ENCODE measurements at places on chromosomes 11 and 22. TPM values are rescaled to one million over a fixed set of nuclear protein-coding genes. Genes with fewer than 3 reads are reported as not detected.

The RASSF10 gene
- not detected for total RNA-seq

The UPK2 gene
- not detected for total RNA-seq

The HIRA gene
- total RNA-seq: 36.2 TPM

The MIAT gene
- total RNA-seq: 0.53 TPM

The IGSF22 gene
- total RNA-seq: not detected

The KRTAP5-11 gene
- total RNA-seq: not detected

The HTR3A gene
- not detected for total RNA-seq

The LRRC56 gene
- total RNA-seq: not detected

The GPR83 gene
- total RNA-seq: not detected

The APOL2 gene
- 34.3 TPM for total RNA-seq

DNA sequence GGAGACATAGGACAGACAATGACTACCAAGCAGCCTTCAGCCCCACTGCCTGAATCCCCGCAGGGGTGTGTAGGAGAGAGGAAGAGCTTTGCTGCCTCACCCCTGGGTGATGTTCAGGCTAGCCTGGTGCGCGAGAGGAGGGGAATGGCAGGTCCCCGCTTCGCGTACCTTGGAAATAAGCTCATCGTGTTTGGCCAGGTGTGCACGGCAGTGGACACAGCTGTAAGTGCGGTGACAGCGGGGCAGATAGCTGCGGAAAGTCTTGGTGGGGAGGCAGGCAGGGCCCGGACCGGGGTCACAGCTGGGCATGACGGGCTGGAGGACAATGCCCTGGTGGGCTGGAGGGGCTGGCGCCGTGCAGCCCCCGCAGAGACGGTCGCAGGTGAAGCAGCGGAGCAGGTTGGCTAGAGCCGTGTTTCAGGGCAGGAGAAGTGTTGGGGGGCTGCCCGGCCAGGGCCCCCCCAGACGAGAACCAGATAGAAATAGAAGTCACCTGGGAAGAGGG is 2.9 kb downstream of the YPEL4 start:
- no peak overlapping the region for H3K27ac ChIP-seq
- no peak overlapping the region for H3K4me3 ChIP-seq
- no peaks in the 10 kb centered on the region for H3K36me3 ChIP-seq
- no peak for DNase-seq
- peaks cover 43% of the 10 kb centered on the region for H3K4me1 ChIP-seq

DNA sequence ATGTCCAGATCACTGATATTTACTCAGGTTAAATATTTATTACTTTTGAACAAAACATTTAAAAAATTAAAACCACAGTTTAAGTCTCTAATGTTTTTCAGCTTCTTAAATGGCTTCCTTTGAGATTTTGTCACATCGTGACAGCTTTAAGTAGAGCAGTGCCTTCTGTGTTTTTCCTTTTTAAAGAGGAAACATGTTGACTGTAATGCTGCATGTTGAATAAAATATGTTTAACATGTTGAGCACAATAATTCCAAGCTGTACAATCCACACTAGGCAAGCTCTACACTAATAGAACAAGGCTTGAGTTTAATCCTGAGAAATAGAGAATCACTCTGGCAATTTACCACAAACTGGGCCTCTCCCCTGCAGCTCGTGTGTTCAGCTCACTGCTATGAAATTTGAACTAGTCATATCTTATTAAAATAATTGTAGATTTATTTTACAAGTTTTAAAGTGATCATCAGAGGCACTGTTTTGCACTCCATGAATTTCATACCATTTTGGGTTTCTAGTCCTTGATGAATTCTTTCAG is 368.3 kb downstream of the SOX6 start:
- H3K4me1 ChIP-seq: no peaks in the 10 kb centered on the region
- H3K36me3 ChIP-seq: no peaks in the 10 kb centered on the region
- H3K4me3 ChIP-seq: no peak overlapping the region

DNA sequence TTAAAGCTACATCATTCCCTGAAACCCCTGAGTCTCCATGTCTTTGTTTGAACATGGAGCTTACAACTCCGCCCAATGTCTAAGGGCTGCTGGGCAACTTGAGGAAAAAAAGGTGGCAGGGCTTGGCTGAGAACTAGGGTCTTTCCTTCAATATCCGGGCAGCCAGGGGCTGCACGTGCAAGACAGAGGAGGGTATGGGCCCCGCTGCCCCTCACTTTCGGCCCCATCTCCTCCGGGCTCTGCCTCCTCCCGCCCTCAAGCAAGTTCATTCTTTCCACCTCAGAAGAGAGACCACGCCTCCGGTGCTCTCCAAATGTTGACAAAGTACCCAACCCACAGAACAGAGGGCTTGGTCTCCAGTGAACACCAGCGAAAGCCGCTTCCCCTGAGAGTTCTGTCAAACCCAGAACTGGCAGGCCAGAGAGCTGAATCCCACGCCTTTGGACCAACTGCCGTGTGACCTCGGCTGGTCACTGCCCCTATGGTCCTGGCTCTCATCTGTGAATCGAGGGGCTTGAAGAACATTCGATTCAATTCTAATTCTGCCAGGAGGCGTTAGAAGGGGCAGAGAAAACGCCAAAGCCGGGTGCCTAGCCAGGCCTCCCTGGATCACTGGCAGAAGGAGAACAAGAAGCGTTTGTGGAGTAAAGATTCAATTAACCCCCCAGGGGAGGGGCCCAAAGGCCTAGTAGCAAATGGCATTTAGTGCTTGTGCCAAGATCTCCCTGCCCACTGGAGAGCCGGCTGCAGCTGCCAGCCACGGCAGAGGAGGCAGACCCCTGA is 7.3 kb downstream of the PDGFB start:
- no peaks in the 10 kb centered on the region for H3K36me3 ChIP-seq
- no peak for DNase-seq
- H3K27me3 ChIP-seq: no peaks in the 10 kb centered on the region
- H3K27ac ChIP-seq: no peak overlapping the region
- peaks cover 11% of the 10 kb centered on the region for H3K4me1 ChIP-seq

DNA sequence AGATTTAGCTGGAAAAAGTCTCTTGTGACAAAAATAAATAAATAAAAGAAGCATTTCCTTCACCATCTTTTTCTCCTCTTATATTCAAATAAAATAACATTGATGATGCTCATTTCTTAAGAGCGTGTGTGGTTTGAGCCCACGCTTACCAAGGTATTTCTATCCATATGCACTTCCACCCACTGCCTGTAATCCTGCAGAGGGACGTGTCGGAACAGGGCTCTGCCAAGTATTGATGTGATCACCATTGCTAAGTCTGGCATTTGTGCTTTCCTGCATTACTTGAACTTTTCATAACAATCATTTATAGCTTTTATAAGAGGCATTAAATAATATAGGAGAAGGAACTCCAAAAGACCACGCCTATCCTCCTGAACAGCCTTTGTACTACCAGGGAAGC is 107.6 kb downstream of the SHANK2 start:
- no peak overlapping the region for H3K27ac ChIP-seq
- peaks cover 2% of the 10 kb centered on the region for H3K4me1 ChIP-seq
- H3K27me3 ChIP-seq: no peaks in the 10 kb centered on the region
- H3K36me3 ChIP-seq: no peaks in the 10 kb centered on the region

GRCh38 chr11:20156876-20157613 is 3.2 kb downstream of the DBX1 start:
- no peaks in the 10 kb centered on the region for H3K4me1 ChIP-seq
- H3K4me3 ChIP-seq: peak overlapping the region; percentile 36
- no peak overlapping the region for H3K27ac ChIP-seq
- no peaks in the 10 kb centered on the region for H3K36me3 ChIP-seq

- no peak overlapping the region for H3K4me3 ChIP-seq
- no peaks in the 10 kb centered on the region for H3K4me1 ChIP-seq
- no peak overlapping the region for H3K27ac ChIP-seq
Observed at GRCh38 chr22:44460287-44460686, 37.7 kb downstream of the RTL6 start.

DNA sequence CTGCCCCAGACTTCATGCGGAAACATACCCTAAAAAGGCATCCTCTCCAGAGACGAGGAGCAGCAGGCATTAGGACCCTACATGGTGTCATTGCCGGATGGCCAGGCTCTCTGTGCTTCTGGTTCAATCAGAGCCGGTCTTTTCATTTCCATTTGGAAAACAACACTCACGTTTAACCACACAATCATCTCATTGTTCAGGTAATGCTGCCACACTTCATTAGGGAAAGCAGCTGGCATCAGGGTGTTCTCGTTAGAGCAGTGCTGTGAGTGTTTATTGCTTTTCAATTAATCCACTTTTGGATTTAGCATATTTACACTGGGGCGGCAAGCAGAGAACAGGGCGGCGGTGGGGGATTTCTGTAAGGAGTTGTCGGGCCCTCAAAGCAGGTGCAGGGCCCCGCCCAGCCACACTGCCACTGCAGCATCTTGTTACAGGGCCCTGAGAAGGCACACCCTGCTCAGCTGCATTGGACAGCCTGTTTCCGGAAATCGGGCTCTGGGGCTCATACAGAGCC is 338.6 kb downstream of the SHANK2 start:
- H3K4me3 ChIP-seq: no peak overlapping the region
- no peaks in the 10 kb centered on the region for H3K27me3 ChIP-seq
- no peaks in the 10 kb centered on the region for H3K36me3 ChIP-seq
- no peak overlapping the region for H3K27ac ChIP-seq
- no peaks in the 10 kb centered on the region for H3K4me1 ChIP-seq
- no peak for DNase-seq

DNA sequence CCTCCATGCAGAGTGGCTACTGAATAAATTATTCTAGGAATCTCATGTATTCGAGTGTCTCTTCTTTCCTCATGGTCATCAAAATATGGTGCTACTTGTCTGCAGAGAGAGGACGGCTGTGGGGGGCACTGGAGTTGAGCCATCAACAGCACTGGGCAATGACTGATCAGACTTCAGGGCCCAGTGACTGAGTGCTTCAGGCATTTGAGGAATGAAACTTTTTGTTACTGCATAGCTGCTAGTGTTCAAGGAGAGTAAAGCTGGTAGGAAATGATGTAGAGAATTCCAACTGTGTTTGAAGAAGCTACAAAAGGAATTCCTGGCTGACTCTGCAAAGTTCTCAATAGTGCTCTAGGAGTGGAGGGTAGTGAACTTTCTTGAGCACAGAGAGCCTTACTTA is 277.7 kb downstream of the CADM1 start:
- DNase-seq: no peak
- H3K36me3 ChIP-seq: no peaks in the 10 kb centered on the region
- no peaks in the 10 kb centered on the region for H3K4me1 ChIP-seq
- H3K27me3 ChIP-seq: no peaks in the 10 kb centered on the region
- no peak overlapping the region for H3K4me3 ChIP-seq

DNA sequence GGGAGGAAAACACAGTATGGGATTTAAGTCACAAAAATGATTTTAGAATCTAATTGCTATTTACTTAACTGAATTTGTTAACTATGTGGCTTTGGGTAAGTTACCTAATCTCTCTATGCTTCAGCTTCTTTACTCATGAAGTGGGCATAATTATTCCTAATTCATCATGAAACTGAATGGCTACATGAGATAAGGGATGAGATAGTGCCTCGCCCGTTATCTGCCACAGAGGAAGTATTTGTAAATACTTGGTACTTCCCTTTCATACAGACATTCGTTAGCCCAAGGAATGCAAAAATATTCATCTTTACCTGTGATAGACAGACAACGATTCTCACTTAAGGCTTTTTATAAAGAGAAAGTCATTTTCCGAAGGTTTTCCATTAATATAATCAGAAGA is 221.2 kb upstream of the BLID start:
- peak overlapping the region; percentile 22 for H3K4me3 ChIP-seq
- H3K27me3 ChIP-seq: no peaks in the 10 kb centered on the region
- no peak for DNase-seq
- no peaks in the 10 kb centered on the region for H3K36me3 ChIP-seq

- H3K36me3 ChIP-seq: no peaks in the 10 kb centered on the region
- H3K27ac ChIP-seq: no peak overlapping the region
- no peaks in the 10 kb centered on the region for H3K27me3 ChIP-seq
- H3K4me3 ChIP-seq: no peak overlapping the region
Observed at GRCh38 chr11:69353696-69354544, 60.0 kb downstream of the MYEOV start.

- H3K4me1 ChIP-seq: peaks cover 7% of the 10 kb centered on the region
- DNase-seq: no peak
- no peaks in the 10 kb centered on the region for H3K36me3 ChIP-seq
- H3K27ac ChIP-seq: no peak overlapping the region
- no peak overlapping the region for H3K4me3 ChIP-seq
Observed at GRCh38 chr11:46331282-46331984, 15.8 kb upstream of the DGKZ start.

DNA sequence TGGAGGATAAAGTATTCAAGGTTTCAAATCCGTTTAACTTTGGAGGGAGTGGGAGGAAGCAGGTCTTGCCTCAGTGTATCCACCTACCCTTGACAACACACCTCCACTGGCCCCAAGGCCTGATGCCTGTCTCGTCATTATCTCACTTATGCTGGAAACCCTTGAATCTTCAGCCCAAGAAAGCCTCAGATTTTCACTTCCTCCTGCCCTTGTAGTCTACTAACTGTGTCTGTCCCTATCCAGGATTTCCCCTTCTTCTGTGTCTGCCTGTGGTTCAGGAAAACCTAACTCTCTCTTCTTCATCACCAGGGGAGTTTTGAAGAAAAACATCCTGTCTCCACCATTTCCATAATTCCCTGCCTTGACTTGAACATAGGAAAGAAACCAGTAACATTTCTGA is 56.1 kb downstream of the SYT9 start:
- H3K27me3 ChIP-seq: no peaks in the 10 kb centered on the region
- H3K4me3 ChIP-seq: no peak overlapping the region

- peak overlapping the region; percentile 99 for H3K27ac ChIP-seq
- no peak for DNase-seq
- H3K4me3 ChIP-seq: peak overlapping the region; percentile 94
- H3K36me3 ChIP-seq: no peaks in the 10 kb centered on the region
- H3K4me1 ChIP-seq: peaks cover 47% of the 10 kb centered on the region
Observed at GRCh38 chr11:58576887-58577471, 1.3 kb upstream of the LPXN start.

DNA sequence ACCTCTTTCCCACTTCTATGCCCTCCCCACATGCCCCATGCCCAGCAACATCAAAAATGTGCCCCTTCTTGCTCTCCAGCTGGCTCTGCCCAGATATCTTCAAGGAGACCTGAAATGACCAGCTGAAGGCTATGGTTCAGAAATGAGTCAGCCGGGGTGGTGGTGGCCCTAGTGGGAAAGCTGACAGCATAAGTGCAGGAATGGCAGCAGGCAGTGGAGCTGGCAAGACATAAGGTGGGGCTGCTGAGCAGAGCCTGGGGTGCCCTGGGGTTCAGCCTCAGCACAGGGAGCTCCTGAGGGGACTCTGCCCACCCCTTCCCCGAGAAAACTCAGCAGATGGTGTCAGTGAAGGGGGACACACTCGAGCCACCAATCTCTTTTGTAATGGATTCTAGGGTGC is 593.4 kb downstream of the BUD13 start:
- DNase-seq: peak; percentile 39
- H3K27me3 ChIP-seq: no peaks in the 10 kb centered on the region
- no peak overlapping the region for H3K27ac ChIP-seq
- H3K36me3 ChIP-seq: no peaks in the 10 kb centered on the region

GRCh38 chr11:124873951-124874350 is 8.7 kb downstream of the ROBO3 start:
- H3K4me1 ChIP-seq: peaks cover 3% of the 10 kb centered on the region
- no peak overlapping the region for H3K27ac ChIP-seq
- H3K4me3 ChIP-seq: no peak overlapping the region
- H3K36me3 ChIP-seq: no peaks in the 10 kb centered on the region
- H3K27me3 ChIP-seq: no peaks in the 10 kb centered on the region

GRCh38 chr22:24761888-24762675 is 12.4 kb downstream of the PIWIL3 start:
- no peak for DNase-seq
- no peaks in the 10 kb centered on the region for H3K27me3 ChIP-seq
- no peaks in the 10 kb centered on the region for H3K36me3 ChIP-seq
- H3K27ac ChIP-seq: no peak overlapping the region
- no peaks in the 10 kb centered on the region for H3K4me1 ChIP-seq

- no peaks in the 10 kb centered on the region for H3K4me1 ChIP-seq
- peak; percentile 52 for DNase-seq
- no peak overlapping the region for H3K27ac ChIP-seq
- no peaks in the 10 kb centered on the region for H3K36me3 ChIP-seq
- no peak overlapping the region for H3K4me3 ChIP-seq
Observed at GRCh38 chr11:60869451-60869825, 2.1 kb downstream of the ZP1 start.
